ENCODE measurements at places on chromosomes 13 and 19. TPM values are rescaled to one million over a fixed set of nuclear protein-coding genes. Genes with fewer than 3 reads are reported as not detected.

FRY gene
- 0.42 TPM for total RNA-seq

NCCRP1 gene
- total RNA-seq, result not detected

CACNA1A gene
- total RNA-seq, result 0.44 TPM

LPAR6 gene
- total RNA-seq, result 5.3 TPM

METTL21C gene
- not detected for total RNA-seq

SPACA4 gene
- total RNA-seq, result not detected

NMRK2 gene
- not detected for total RNA-seq

CEACAM19 gene
- total RNA-seq, result 0.13 TPM

DENND1C gene
- 61.1 TPM for total RNA-seq

RNF113B gene
- not detected for total RNA-seq

ZNF99 gene
- not detected for total RNA-seq

RASIP1 gene
- total RNA-seq, result 0.63 TPM

PSG6 gene
- total RNA-seq, result not detected

PLA2G4C gene
- 1.9 TPM for total RNA-seq
